ENCODE measurements at places on chromosomes 13 and 19.

DNA sequence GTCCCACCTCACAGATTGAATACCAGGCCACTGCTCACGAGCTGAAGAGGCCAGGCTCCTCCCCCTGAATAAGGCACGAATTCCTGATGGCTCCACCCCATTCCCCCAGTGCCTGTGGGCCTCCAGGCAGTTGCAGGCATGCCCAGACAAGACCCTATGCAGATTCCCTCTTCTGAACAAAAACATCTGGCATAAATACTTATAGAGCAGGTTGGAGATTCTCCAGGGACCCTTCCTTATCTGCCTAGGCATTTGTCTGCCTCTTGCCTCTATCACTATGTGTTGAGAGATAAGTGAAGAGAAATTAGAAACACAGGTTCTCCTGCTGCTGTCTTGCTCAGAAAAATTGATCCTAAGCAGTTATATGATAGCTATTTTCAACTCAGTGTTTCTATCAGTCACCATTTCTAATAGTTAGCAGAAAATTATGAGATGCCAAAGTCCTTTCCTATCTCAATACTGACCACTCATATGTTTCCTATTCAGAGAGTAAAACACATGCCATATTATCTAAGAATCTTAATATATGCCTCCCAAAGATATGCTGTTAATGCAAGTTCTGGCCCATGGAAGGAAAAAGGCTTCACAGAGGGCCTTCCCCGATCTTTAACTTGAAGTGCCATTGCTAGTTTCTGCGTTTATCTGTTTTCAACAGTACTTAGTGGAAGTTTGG lies 364.0 kb downstream of the KCTD12 start:
- peak; percentile 56 for DNase-seq

GRCh38 chr19:7069042-7069903 lies at the start of gene ZNF557:
TSS of gene ZNF557 (plus strand) at chr19:7069703. CDS start at chr19:7075075, 5,372 bp downstream.
- peak; percentile 58 for DNase-seq

GRCh38 chr13:45849408-45849807 lies 2.1 kb downstream of the SIAH3 start:
- no peak for DNase-seq

DNA sequence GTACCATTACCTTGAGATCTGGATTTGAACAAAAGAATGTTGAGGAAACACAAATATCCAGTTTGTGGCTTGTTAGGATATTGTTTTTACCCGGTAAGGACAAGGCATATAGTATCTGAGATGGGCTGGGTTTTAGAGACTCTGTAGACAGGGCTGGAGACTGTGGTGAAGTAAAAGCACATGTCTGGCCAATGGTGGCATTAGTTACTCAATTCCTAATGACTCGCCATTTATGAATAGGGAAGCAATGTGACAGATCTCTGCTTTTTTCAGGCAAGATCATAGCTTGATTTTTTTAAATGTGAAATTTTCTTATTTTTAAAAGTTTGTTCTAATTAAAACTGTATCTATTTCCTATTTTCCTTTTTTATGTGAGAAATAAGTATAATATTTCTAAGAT lies 371.1 kb upstream of the SPRY2 start:
- DNase-seq = no peak

GRCh38 chr13:84659359-84659661 lies 777.0 kb upstream of the SLITRK1 start:
- no peak for DNase-seq

- DNase-seq = no peak
These were observed 559 bp upstream of the RPL21 start for GRCh38 chr13:27250833-27251165.

GRCh38 chr13:37109051-37109678 lies 3.7 kb upstream of the CSNK1A1L start:
- DNase-seq = no peak

GRCh38 chr13:112250788-112251445 lies 125.2 kb upstream of the SPACA7 start:
- DNase-seq = no peak

- DNase-seq = no peak
These were observed 8.2 kb downstream of the LAIR1 start for GRCh38 chr19:54356444-54357056.

DNA sequence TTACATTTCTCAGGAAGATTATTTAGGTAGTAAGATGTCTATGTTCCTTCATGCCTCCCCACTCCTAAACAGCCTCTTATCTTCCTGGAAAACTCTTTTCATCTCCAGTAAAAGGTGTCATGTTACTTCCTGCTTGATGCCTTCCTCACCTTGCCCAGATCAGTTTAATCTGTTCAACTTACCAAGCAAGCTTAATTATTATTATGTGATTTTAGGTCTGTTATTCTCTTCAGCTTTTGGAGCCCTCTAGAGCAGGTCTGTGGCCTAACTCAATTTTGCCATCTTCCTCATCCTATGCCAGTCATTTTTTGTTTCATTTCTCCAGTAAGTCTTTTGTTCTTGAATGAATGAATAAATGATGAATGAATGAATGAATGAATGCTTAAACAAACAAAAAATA lies 528.4 kb downstream of the DCT start:
- peak; percentile 63 for DNase-seq

DNA sequence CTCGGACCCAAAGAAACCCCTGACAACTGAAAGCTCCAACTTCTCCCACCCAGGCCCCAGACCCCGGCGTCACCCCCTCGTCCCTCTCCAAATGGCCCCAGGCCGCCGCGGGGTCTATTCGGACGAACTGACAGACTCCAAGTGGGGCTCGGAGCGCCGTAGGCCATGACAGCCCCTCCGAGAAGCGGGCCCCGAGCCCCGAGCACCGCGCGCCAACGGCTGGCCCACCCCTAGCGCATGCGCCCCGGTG lies 360 bp downstream of the DDX39A start:
- DNase-seq = no peak

GRCh38 chr19:3270902-3271301 lies 46.4 kb downstream of the CELF5 start:
- peak; percentile 75 for DNase-seq

DNA sequence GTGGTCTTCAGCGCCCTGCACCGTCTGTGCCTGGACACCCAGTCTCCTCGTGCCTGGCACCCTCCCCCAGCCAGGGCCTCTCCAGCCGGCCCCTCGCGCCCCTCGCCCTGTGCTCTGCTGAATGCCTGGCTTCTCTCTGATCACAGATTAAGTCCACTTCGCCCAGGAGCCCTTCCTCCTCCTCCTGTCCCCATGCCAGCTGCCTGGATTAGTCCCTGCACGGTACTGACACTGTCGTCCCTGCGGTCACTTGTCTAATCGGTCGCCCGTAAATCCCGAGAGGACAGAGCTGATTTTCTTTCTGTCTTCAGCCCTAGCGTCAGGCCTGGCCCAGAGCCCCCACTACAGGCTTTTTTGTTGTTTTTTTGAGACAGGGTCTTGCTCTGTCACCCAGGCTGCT lies 6.6 kb downstream of the THOP1 start:
- no peak for DNase-seq

DNA sequence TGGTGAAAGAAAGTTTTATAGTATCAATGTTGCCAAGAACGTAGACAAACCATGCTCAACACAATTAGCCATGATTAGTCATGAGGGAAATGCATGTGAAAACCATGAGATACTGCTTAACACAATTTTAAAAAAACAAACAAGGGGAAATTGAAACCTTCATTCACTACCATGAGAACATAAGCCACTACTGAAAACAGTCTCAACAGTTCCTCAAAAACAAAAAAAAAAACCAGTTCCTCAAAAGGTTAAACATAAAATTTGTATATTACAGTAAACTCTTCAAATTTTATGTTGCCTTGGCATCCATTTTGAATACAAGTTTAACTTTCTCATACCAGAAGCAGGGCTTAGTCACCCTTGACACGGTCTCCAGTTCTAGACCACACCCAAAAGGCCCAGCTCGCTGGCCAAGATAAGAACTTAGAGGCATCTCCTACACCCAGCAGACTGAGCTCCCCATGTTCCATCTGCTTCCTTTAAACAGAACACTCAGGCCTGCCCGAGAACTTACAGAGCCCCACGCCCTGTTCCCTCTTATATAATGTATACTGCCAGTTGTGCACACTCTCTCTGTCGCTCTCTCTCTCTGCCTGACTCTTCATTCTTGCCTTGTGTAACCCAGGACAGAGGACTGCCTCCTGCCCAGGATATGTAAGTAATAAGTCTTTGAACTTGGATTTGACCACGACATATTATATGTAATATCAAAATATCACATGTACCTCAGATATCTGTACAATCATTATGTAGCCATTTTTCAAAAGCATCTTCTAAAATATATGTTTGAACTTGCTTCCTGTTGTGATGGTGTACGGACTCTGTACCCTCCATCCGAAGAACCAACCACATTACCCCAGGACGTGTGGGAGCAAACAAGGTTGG lies 67.4 kb downstream of the STK24 start:
- DNase-seq = no peak

- no peak for DNase-seq
These were observed 368.0 kb upstream of the SGCG start for GRCh38 chr13:22812793-22813192.

DNA sequence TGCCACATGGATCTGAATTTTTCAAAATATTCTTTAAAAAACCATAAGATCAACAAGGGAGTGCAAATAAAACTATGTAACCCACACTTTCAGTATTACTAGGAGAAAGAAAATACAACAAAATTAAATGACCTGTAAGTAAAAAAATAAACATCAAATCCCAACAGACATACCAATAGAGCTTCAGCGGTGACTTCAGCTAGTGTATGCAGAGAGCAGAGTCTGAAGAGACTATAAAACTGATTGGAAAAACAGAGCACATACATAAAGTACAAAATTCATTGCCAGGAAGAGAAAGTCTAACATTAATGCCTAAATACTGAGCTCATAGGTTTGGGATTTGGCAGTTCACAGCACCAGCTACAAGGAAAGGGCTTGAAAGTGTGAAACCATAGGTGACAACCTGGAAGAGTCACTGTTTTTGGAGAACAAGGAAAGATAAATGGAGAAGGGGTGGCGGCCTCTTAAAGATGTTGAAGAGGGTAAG lies 291.1 kb downstream of the LMO7 start:
- DNase-seq = no peak

GRCh38 chr19:50315773-50316448 lies 13.3 kb downstream of the KCNC3 start:
- no peak for DNase-seq

GRCh38 chr13:34369931-34370330 lies 552.0 kb downstream of the RFC3 start:
- no peak for DNase-seq

- DNase-seq = no peak
These were observed 224.2 kb downstream of the RGCC start for GRCh38 chr13:41681587-41681986.

- no peak for DNase-seq
These were observed 44.3 kb downstream of the MUC16 start for GRCh38 chr19:8965887-8966286.

DNA sequence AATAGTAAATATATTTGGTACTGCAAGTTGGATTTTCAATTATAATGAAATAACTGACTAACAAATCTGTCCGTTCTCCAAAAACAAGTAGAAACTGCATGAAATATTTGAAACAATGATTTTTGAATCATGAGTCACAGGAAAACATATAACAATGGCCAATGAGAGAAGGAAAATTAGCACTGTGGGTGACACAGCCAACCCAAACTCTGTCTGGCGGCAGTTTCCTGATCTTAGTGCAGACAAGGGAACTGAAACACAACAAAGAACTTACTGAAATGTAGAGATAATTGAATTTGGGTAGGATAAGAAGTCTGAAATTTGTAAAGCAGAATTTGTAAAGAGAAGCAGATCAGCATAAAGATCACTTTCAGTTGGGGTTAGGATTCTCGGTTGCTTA lies 2743.3 kb upstream of the PCDH20 start:
- no peak for DNase-seq

DNA sequence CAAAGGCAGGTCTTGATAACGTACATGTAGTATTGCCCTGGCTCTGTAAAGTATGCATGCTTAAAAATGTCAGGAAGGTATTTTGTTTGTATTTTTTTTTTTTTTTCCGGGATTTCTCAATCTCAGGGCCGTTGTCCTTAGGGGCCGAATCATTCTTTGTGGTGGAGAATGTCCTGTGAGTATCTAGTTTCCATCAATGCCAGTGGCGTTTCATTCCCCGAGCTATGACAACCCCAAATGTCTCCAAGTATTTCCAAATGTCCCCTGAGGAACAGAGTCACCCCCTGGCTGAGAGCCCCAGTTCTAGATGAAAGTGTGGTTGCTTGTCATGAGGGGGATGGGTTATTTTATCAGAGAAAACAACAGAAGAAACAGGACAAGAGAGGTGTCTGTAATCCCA lies 68.7 kb downstream of the ACSBG2 start:
- DNase-seq = no peak

GRCh38 chr19:52602941-52603340 lies 32.9 kb downstream of the ZNF701 start:
- no peak for DNase-seq

DNA sequence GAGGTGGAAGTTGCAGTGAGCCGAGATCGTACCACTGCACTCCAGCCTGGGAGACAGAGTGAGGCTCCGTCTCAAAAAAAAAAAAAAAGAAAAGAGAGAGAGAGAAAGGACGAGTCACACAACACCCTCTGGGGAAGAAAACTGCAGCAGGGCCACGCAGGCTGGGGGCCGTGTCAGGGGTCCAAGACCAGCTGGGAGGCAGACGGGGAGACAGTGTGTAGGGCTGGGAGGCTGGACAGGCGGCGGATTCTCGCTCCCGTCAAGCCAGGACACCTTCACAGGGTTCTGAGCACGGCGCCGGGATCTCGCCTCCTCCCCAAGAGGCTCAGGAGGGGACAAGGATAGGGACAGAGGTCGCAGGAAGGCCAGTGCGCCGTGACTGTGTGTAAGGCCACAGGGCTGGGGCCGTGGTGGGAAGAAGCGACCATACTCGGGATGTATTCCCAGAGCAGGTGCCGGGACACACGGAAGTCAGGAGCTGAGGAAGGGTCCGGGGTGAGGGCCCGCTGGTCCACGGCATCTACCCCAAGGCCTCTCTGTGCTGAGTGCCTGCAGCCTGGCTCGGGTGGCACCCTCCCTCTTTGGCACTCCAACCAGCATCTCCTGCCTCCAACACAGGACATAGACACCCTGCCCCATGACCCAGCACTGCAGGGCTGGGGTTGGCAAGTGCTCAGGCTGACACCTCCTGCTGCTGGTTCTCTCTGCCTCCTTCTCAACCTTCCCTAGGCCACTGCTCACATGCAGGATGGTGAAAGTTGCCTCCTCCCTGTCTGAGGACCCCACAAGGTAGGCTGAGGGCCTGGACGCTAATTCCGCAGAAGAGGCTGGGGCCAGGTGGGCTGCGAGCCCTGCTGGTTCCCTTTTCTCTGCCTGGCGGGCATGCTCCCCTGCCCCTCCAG lies 21.2 kb downstream of the ZNF787 start:
- DNase-seq = no peak

DNA sequence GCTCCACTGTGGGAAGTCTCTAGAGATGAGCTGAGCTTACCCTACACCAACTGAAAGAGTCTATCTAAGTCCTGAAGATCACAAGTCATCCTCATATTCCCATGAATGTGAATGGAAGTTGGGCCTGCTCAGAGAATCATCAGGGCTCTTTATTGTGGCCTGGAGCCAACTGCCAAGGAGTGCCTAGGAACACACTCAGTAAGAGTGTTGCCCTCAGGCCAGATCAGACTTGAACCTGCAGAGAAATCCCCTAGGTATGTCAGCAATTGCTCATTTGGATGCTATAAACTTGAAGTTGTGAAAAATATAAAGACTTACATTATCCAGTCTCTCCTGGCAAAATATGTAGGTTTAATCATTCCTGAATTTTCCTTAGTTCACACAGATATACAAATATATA lies 1070.2 kb downstream of the EFNB2 start:
- DNase-seq = no peak

All from NCI-H524 treated with DMSO at 0.1 percent for 48 hours (cell line).